ENCODE measurements at places on chromosomes 6 and 20.

GRCh38 chr6:140921366-140922226, 1211.1 kb upstream of the GJE1 start:
- peak; percentile 52 for DNase-seq

DNA sequence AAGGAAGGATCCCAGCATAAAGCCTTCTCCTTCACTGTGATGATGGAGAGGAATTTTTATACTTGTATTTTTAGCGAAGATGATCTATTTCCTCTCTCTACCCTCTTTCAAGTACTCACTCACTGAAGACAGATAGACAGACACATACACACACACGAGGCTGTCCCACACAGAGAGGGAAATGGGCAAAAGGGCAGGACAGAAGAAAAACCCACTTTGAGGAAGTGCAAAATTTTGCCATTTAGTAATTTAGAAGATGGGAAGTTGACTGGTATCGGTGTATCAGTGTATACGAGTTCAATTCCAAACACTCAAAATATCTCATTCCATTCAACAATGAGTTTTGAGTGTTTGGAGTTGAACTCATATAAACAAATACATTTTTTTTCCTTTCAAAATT, 30.9 kb downstream of the HEBP2 start:
- DNase-seq, result no peak

DNA sequence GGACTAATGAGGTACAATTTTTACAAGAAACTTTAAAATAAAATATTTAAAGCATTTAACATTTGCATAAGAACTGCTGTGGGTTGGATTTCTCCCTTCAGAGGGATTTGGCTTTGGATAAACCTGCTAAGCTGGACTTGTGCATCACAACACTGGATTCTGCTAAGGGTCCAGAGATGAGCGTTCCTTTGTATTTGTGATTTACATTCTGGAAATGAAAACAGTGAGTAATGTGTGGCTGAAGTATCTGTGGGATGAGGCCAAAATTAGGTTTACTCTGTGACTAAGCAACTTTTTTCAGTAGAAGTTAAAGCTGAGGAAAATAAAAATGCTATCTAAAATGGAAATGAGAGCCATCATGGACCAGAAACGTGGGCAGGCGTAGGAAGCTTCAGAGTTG, 494.3 kb downstream of the EPM2A start:
- no peak for DNase-seq

DNA sequence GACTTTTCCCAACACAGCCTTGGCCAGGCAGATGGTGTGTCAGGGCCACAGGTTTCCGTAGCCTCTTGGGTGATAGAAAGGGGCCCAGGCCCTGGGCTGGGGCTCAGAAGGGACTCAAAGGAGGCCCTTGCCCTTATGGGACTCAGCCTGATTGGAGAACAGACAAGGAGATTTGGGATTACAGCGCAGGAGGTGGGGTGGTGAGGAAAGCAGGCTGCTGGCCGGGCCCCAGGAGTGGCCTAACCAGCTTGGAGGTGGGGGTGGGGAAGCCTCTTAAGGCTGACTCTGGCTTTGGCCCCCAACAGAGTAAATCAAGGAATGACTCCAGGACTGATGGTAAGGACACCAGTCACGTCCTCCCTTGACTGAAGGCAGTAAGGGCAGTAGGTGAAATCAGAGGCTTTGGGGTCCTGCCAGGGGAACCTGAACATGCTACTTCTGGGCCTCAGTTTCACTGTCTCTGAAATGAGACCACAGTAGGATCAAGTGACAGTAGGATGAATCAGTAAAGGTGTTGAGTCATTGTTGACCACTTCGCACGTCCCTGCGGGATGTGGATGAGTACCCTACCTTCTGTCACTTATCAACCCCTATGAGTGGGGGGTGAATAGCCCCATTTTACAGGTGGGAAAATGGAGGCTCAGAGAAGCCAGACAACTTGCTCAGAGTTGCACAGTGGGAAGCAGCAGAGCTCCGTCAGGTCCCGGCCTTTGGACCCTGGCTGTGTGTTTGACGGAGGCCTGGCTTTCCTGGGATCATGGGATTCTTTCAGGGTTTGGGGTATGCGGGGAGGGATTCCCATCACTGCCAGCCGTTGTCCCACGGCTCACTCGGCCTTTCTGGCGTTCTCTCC, 4.5 kb downstream of the SNAI1 start:
- DNase-seq, result no peak

- DNase-seq, result no peak
These were observed 282.8 kb downstream of the CDH26 start for GRCh38 chr20:60240986-60241385.

All from urothelium cell line (cell line).